Skin of body (tissue), 3 donors: ENCODE measurements at places on chromosomes 3 and 15. TPM values are rescaled to one million over a fixed set of nuclear protein-coding genes. Genes with fewer than 3 reads are reported as not detected.

The ENTPD3 gene
- total RNA-seq = 0.79 TPM

The GPR149 gene
- not detected for total RNA-seq

The BOC gene
- total RNA-seq = 70.1 TPM

The ARHGAP31 gene
- total RNA-seq = 13.8 TPM

The CIB2 gene
- 8.7 TPM for total RNA-seq

The MINAR1 gene
- total RNA-seq = 2.6 TPM

The PTH1R gene
- total RNA-seq = 18.9 TPM

The PPARG gene
- total RNA-seq = 72.8 TPM

The SKOR1 gene
- 0.10 TPM for total RNA-seq

The DISP2 gene
- total RNA-seq = 0.79 TPM

The EIF1B gene
- total RNA-seq = 26.4 TPM

The PIGZ gene
- 1.8 TPM for total RNA-seq

The CCR1 gene
- total RNA-seq = 3.2 TPM

The TBC1D21 gene
- not detected for total RNA-seq

The UQCC5 gene
- total RNA-seq = 1.4 TPM

The SCN5A gene
- total RNA-seq = 0.39 TPM

The PDZRN3 gene
- total RNA-seq = 66.5 TPM

The IL5RA gene
- total RNA-seq = 0.79 TPM

The CLDN18 gene
- not detected for total RNA-seq

The SEMA3B gene
- 21.8 TPM for total RNA-seq

The PLSCR5 gene
- not detected for total RNA-seq

The CLN6 gene
- 15.3 TPM for total RNA-seq

The NUP210 gene
- 4.1 TPM for total RNA-seq

The TRAT1 gene
- total RNA-seq = 0.59 TPM

The ITIH1 gene
- total RNA-seq = 1.3 TPM

The RGMA gene
- total RNA-seq = 10.4 TPM

The TM6SF1 gene
- 4.5 TPM for total RNA-seq

The CEMIP gene
- 6.5 TPM for total RNA-seq

The TMCO5A gene
- total RNA-seq = not detected

The GREM1 gene
- 3.6 TPM for total RNA-seq

The FAM43A gene
- total RNA-seq = 10.7 TPM

The PLA2G4E gene
- 33.8 TPM for total RNA-seq

The UBXN7 gene
- 29.8 TPM for total RNA-seq

The TRMT10C gene
- total RNA-seq = 33.2 TPM

The SMCO1 gene
- total RNA-seq = 0.79 TPM

The EPB42 gene
- total RNA-seq = 10.4 TPM

The CD96 gene
- 2.0 TPM for total RNA-seq

The SENP8 gene
- 1.7 TPM for total RNA-seq

The ERICH6 gene
- not detected for total RNA-seq

The SKIL gene
- total RNA-seq = 46.7 TPM

The GPR171 gene
- 0.39 TPM for total RNA-seq

The ISG20 gene
- 3.5 TPM for total RNA-seq

The HHLA2 gene
- not detected for total RNA-seq

The CYP1A2 gene
- total RNA-seq = 0.10 TPM

The DAZL gene
- not detected for total RNA-seq

The YEATS2 gene
- total RNA-seq = 29.5 TPM

The IGDCC3 gene
- 0.69 TPM for total RNA-seq

The EFCC1 gene
- total RNA-seq = 0.79 TPM

The C2CD4A gene
- not detected for total RNA-seq

The GSK3B gene
- total RNA-seq = 45.7 TPM

The MESP1 gene
- total RNA-seq = 1.6 TPM

The TNFAIP8L3 gene
- total RNA-seq = 5.8 TPM

The TRPM1 gene
- total RNA-seq = 3.5 TPM

The PDCD7 gene
- total RNA-seq = 10.9 TPM

The GPR15 gene
- not detected for total RNA-seq
